Sigmoid colon (tissue), 7 donors: ENCODE measurements at places on chromosomes 2 and 18. TPM values are rescaled to one million over a fixed set of nuclear protein-coding genes. Genes with fewer than 3 reads are reported as not detected.
A peak's percentile ranks its signal among the peaks of the same experiment; 100 is the strongest.

GRCh38 chr18:55149994-55150393 is 190.7 kb upstream of the CCDC68 start:
- peak; percentile 67 for DNase-seq
- no peaks in the 10 kb centered on the region for H3K4me1 ChIP-seq
- H3K36me3 ChIP-seq = no peaks in the 10 kb centered on the region
- H3K27ac ChIP-seq = no peak overlapping the region
- H3K27me3 ChIP-seq = no peaks in the 10 kb centered on the region

DNA sequence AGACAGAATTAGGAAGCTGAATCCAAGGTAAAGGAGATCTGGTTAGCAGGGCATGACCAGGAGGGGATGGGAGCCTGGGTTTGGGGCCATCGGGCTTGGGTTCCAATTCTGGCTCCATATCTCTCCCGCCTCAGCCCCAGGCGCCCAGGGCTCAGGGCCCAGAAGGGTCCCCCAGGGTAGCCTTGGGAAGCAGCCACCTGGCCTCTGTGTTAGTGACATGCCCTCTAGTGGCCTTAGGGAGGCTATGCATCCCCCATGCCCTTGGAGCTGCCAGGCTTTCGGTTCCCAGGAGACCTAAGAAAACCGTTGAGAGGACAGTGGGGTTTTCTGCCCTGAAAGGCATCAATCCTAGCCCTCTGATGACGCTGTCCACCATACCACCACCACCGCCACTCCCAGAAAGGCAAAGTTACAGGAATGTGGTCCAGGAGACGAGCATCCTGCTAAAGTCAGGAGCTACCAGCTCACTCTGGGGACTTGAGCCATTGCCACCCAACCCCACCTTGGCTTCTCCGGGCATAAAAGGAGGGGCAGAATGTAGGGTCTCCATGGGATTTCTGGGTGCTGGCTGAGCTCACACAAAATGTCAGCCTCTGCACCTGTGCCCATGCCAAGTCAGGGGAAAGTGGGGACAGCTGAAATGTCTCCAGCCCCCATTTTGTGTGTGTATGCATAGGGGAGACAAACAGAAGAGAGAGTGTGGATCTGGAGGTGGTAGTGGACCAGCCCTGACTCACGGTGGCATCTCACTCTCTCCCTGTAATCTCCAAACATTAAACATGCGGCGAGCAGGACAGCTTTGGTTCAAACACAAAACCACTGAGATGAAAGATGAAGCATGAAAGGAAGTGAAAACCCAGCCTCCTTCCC is 56.5 kb downstream of the EMX1 start:
- no peaks in the 10 kb centered on the region for H3K36me3 ChIP-seq
- H3K4me3 ChIP-seq = no peak overlapping the region
- no peaks in the 10 kb centered on the region for H3K4me1 ChIP-seq
- H3K27me3 ChIP-seq = no peaks in the 10 kb centered on the region
- DNase-seq = no peak
- no peak overlapping the region for H3K27ac ChIP-seq

DNA sequence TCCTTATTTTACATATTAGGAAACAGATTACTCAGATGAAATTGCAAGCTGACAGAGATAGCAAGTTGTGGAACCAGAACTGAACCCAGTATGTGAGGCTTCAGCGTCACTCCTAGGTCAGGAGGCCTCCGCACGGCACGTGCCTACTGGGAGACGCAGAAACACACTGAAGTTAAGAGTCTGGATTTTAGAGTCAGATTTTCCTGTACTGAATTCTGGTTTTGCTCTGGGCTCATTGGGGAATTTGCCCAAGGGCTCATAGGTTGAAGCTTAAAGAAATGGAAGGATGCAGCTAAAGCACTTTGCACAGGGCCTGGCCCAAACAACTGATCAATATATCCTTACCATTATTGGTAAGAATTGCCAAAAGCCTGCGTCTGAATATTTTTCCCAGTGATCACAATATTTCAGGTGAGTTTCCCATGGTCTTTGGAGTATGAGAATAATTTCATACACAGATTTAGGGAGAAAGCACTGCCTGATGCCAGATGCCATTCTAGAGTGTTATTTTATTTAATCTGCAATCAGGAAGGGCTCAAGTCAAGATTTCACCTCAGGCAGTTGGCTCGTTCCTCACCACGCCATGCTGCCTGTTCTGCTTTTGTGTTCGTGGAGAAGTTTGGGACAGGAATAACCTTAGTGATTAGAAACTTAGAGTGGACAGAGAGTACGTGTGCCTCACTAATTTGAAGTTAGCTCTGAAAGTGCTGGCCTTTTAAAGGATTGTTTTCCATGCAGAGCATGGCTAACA is 331.9 kb downstream of the MYCN start:
- H3K36me3 ChIP-seq = no peaks in the 10 kb centered on the region
- H3K27ac ChIP-seq = no peak overlapping the region
- DNase-seq = no peak
- no peaks in the 10 kb centered on the region for H3K27me3 ChIP-seq

DNA sequence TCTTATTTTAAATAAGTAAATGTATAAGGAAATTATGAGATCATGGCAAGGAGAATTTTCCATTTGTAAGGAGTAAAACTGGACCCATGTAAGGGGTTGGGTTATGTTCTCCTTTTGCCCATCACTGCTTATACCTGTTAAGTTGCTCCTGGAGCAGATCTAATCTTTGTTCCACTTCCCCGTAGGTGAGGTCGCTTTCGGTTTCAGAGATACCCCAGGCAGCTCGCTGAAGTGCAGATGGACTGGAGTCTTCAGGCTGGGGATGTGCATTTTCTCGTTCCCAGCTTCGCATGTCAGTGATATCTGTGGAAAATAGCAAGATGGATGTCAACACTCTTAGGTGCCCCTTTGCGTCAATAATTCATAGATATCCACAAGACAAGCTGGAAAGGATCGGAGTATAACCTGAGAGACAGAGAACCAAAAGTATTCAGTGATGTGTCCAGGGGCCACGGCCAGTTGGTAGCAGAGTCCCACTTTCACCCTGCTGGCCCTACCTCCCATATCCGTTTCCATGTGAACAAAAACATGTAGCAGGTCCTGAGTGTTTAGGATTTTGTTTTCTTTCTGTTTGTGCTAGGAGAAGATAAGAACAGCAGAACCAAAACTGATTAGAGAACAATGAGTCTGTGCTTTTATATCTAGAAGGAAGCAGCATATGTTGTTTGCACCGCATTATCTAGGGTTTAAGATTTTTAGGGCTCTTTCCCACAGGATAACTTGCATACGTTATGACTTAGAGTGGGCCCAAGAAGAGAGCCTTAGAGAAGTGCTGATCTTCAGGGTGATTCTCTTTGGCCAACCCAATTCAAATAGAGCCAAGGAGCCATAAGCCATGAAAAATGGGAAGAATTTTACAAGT is 36.0 kb downstream of the GCA start:
- no peak for DNase-seq
- no peaks in the 10 kb centered on the region for H3K27me3 ChIP-seq
- no peak overlapping the region for H3K4me3 ChIP-seq
- H3K27ac ChIP-seq = no peak overlapping the region
- no peaks in the 10 kb centered on the region for H3K36me3 ChIP-seq
- H3K4me1 ChIP-seq = peaks cover 8% of the 10 kb centered on the region

DNA sequence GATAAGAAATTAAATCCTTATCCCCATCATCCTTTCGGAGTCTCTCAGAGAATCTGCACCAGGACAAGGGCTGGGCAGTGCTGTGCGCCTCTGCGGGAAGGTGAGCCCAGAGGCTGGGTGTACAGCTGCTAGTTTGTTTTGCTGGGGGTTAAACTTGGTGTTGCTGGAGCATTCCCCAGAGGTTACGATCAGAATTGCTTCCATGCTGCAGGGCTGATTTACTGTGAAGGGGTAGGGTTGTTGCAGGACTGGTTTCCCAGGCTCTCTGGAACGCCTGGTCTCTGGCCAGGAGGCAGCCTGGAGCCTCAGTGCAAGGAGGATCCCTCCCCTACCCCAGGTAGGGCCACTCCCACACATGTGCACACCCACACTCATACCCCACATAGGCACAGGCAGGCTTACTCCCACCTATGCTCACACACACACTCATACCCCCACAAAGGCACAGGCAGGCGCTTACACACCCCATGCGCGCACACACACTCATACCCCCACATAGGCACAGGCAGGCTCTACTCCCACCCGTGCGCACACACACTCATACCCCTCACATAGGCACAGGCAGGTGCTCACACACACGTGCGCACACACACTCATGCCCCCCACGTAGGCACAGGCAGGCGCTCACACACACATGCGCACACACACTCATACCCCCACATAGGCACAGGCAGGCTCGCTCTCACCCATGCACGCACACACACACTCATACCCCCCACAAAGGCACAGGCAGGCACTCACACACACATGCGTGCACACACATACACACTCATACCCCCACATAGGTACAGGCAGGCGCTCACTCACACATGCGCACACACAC is 11.3 kb downstream of the CNNM4 start:
- DNase-seq = no peak
- H3K27me3 ChIP-seq = no peaks in the 10 kb centered on the region
- H3K36me3 ChIP-seq = no peaks in the 10 kb centered on the region
- no peak overlapping the region for H3K4me3 ChIP-seq
- no peaks in the 10 kb centered on the region for H3K4me1 ChIP-seq

- no peak for DNase-seq
- peaks cover 17% of the 10 kb centered on the region for H3K36me3 ChIP-seq
These were observed 47.2 kb downstream of the ZAP70 start for GRCh38 chr2:97760480-97761049.

DNA sequence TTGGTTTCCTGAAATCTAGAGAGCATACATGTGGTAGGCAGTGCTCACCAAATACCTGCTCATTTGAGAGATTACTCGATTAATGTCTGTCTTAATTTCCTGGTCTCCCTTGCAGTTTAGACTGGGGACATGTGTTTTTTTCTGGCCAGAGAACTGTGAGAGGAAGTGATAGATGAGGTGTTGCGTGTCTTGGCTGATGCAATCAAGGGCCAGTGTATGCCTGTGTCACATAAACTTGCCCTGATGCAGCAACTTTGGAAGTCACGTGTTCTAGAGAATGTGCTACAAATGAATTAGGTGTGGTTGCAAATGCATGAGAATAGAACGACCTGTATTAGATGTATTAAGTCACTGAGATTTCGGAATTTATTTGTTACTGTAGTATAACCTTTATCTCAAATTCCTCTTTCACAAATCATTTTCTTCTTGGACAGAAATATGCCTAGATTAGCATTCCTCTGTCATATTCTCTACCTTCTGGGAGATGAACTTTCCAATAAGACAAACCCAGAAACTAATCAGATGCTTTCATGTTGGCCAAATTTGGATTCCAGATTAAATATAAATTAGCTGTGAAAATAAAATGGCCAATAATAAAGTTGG is 9.9 kb upstream of the IL1A start:
- peak; percentile 69 for DNase-seq
- H3K27me3 ChIP-seq = no peaks in the 10 kb centered on the region
- no peaks in the 10 kb centered on the region for H3K36me3 ChIP-seq
- H3K4me1 ChIP-seq = no peaks in the 10 kb centered on the region
- no peak overlapping the region for H3K4me3 ChIP-seq
- no peak overlapping the region for H3K27ac ChIP-seq

DNA sequence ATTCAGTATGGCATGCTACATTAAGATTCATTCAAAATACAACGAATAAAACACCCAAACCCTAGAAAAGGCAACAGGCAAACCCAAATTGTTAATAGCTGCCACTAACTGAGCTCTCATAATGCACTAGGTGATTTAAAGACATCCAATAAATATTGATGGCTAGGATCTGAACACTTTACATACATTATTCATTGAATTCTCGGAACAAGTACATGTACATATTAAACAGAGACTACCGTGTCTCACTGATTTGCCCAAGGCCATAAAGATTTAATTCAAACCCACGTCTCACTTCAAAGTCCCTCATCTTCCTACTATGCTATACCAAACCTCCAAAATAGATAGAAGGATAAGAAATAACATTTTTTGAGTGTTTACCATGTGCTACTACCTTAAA is 42.1 kb downstream of the THOC1 start:
- no peaks in the 10 kb centered on the region for H3K27me3 ChIP-seq
- no peak overlapping the region for H3K27ac ChIP-seq

DNA sequence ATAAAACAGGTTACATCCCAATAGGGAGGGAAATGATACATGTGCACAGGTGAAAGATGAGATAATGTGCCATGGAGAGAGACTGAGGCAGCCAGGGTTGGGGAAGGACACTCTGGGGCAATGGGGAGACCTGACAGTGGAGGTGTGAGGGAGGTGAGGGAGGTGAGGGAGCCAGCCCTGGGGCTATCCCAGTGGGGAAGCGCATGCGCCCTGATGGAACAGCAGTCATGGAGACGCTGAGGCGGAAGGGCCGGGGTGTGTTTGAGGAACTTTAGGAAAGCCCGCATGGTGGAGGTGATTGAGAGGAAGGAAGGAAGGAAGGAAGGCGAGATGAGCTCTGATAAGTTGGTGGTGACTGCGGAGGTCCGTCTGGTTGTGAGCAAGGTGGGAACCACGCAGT is 66.5 kb downstream of the CABLES1 start:
- no peak overlapping the region for H3K27ac ChIP-seq
- no peaks in the 10 kb centered on the region for H3K27me3 ChIP-seq
- no peak for DNase-seq
- no peak overlapping the region for H3K4me3 ChIP-seq
- H3K36me3 ChIP-seq = no peaks in the 10 kb centered on the region

DNA sequence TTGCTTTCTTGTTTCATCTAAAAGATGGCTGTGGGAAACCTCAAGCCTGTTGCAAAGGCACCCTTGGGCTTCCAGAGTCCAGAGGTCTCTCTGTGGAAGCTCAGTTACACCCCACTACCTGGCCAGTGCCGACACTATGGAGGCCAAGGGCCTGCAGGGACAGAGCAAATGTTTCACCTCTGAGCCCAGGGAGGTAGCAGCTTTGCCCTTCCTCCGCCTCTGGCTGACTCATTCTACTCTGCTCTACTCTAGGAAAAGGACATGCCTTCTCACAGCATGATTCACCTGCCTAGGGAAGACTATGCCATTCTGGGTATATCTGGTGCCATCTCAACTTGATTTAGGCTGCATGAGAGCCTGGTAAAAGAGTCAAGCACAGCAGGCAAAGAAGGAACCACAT is 12.2 kb downstream of the MYOM1 start:
- H3K4me1 ChIP-seq = peaks cover 28% of the 10 kb centered on the region
- DNase-seq = no peak
- no peak overlapping the region for H3K27ac ChIP-seq
- no peak overlapping the region for H3K4me3 ChIP-seq
- H3K27me3 ChIP-seq = no peaks in the 10 kb centered on the region

Gene FBLN7
- total RNA-seq = 1.1 TPM

Gene MAL
- 28.9 TPM for total RNA-seq

Gene ADAM23
- 2.8 TPM for total RNA-seq

Gene MC4R
- total RNA-seq = not detected

Gene STK16
- total RNA-seq = 19.9 TPM
